Endothelial cell (in vitro differentiated cells): ENCODE measurements at places on chromosomes 13 and 19.

DNA sequence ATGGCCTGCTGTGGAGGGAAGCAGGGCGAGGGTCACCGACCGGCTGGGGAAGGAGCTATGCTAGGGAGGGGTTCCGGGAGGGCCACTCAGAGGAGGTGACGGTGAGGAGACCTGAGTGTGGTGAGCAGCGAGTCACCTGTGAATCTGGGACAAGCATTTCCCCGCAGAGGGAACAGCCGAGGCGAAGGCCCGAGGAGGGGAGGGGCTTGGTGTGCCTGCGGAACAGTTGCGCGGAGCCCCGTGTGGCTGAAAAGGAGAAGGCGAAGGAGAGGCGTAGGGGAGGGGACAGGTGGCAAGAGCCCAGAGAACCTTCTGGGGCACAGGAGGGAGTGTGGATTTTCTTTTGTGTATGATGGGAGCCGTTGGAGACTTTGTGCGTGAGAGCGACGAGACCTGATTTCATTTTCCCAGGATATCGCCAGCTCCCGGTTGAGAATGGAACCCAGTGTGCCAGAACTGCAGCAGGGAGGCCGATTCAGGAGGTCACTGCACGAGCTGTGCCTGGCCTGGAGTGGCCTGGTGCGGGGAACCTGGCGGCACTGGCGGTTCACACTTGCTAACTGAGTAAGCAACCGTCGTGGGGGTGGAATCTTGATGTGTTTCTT is 117.7 kb upstream of the ZNF507 start:
- DNase-seq = no peak

DNA sequence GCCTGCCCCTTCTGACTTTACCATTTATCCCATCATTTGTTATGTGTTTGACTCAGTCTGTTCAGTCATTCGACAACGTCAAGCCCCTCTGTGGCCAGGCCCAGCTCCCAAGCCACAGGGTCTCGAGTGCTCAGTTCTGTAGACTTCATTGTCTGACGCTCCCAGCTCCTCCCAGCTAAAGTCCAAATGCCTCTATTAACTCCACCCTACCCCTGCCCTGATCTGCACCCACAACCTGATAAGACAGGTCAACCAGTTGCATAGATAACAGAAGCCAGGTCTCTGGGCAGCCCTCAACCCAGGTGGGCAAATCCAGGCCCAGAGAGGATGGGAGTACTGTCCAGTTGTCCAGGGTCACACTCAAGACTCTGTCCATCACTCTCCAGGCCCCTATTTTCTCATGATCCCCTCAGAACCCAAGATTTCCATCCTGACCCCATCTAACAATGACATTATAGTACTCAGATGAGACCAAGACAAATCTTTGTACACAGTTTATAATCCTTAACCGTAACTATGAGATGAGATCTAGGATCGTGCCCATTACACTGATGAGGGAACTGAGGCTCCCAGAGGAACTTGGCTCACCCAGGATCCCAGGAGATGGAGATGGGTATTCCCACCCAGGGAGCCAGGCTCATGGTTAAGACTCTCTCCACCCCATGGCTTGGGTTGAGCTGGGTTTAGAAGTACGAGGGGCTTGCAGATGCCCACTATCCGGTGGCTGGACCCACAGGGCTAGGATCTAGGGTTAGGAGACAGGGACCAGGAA is 1.1 kb downstream of the TM6SF2 start:
- no peak for DNase-seq

DNA sequence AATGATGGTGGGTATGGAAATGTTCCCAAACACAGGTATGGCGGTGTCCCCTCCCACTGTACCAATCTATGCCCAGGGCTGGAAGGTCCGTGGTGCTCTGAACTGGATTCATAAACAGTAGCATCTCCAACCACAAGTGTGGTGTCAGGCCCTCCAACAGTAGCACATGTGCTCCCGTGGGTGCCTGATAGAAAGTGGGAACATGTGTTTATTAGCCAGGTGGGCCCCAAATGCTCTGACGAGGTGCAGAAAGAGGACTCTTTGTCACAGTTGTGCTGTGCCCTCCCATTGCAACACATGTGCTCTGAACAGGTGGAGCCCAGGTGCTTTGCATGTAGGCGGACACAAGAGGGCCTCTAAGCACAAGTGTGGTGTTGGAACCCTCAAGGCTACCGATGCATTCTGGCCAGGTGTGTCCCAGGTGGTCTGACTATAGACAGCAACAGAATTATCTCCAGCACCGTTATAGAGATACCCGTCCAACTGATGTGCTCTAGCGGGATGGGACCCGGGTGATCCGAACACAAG is 75.4 kb upstream of the ZNF30 start:
- DNase-seq = no peak

DNA sequence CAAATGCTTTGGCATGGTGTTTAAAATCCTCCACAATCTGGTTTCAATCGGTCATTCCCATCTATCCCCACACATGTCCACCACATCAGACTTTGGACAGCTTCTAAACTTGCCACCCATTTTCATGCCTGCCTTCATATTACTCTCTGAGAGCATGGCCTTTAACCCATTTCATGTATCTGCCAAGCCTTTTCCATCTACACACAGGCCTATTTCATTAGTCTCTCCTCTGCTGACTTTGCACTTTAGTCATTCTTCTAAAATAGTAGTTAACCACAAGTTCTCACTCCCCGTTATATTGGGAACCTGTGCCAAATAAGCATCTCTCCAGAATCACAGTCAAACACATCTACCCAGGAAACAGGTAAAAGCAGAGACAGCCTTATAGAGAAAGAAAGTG is 142.2 kb downstream of the MZT1 start:
- DNase-seq = no peak

GRCh38 chr13:73800011-73800410 is 334.2 kb downstream of the KLF12 start:
- DNase-seq = no peak

- no peak for DNase-seq
Measured at GRCh38 chr19:43814663-43815352, 12.3 kb upstream of the ZNF283 start.

GRCh38 chr13:94204946-94205345 is 274.5 kb downstream of the DCT start:
- DNase-seq = no peak

DNA sequence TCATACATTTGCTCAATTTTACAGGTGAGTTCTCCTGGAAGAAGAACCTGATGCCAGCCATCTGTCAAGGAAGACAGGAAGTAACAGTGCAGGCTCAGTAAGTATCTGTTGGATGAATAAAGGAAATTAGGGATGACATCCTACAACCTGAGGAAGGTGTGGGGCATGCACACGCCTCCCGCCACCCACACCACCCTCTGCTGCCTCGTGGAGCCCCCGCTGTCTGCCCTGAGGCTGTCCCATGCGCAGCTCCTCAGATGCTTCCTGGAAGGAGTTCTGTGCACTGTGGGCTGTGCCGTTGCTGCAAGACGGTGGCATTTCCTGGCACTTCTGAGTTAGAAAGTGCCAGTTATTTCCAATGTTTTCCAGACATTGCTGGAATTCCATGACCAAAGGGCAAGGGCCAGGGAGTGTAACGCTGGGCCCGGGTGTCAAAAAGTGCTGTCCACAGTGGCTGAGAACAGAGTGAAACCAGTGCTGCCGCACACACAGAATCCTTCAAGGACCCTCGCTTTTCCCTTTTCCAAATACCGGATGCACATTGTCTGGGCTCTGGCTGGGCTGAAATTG is 4.2 kb upstream of the TEX29 start:
- DNase-seq = no peak

- DNase-seq = no peak
Measured at GRCh38 chr13:107139006-107139405, 571.1 kb upstream of the ARGLU1 start.

- no peak for DNase-seq
Measured at GRCh38 chr19:10113592-10113963, 2.1 kb downstream of the P2RY11 start.
